ENCODE measurements at places on chromosomes 4 and X.

GRCh38 chrX:104987063-104987462, 233.4 kb downstream of the TEX13A start:
- no peak for DNase-seq

DNA sequence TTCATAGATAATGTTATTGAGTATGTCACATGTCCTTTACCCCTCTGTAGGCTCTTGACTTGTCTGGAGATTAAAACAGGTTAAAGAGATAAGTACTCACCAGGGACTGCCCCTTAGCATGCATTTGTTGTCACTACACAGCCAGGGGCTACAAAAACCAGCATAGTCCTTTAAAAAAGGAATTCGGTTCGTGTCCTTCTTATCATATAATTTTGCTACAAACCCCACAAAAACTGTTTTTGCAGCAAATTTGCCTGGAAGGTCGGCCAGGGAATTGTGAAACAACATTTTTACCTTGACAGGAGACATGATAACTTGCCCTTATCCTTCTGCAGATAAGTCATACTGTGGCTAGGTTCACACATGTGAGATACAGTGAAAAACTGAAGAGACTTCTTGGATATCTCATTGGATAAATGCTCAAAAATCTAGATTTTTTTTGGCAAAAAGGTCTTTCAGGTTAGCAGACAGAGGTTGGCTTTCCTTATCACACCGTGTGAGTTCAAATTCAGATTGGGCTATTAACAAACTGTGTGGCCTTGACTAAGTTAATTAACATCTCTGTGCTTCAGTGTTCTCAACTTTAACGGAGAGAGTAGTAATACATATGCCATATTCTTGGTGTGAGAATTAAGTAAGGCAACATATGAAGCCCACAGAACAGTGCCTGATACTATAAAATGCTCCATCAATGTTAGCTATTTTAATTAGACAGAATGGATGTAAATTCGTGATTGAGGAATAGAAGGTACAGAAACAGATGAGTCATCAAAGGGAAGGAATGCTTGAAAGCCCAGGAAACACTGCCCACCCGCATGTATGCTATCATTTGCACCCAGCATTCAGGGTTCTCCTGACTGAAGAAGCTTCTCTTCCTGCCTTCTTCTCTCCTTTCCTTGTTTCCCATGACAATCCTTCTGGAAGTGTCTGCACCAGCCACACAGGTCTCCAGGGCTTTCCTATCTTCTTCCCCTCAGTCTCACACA, 30.0 kb downstream of the FAM9C start:
- DNase-seq = no peak

DNA sequence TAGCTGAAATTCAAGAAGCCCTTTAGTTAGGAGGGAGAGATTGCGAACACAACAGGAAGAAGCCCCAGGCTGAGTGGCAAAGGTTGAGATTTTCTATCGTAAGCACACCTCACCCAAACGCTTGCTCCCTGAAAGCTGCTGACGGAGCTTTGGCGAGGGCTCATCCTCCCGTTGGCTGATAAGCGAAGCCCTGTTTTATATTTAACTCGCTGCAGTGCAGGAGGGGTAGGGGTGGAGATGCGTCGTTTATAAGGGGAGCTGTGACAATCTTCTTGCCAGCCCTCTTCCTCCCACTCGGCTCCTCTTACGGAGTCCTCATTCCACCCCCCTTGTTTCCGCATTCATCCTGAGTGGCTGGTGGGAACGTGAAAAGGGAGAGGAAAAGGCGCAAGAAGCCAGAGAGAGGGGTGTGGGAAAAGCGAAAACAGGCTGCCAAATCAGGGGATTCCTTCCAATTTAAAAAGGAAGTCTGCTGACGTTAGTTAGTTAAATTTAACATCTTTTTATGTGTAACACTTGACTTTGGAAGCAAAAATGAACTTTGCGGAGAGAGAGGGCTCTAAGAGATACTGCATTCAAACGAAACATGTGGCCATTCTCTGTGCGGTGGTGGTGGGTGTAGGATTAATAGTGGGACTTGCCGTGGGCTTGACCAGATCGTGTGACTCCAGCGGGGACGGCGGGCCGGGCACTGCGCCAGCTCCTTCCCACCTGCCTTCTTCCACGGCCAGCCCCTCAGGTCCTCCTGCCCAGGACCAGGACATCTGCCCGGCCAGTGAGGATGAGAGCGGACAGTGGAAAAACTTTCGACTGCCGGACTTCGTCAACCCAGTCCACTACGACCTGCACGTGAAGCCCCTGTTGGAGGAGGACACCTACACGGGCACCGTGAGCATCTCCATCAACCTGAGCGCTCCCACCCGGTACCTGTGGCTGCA, at the start of gene ENPEP:
Gene ENPEP (plus strand): TSS at position 275 of the 938 bp plus-strand sequence. CDS start 260 bp downstream, at position 535.
- DNase-seq = no peak

GRCh38 chr4:110124711-110125110, 73.7 kb downstream of the ELOVL6 start:
- no peak for DNase-seq

DNA sequence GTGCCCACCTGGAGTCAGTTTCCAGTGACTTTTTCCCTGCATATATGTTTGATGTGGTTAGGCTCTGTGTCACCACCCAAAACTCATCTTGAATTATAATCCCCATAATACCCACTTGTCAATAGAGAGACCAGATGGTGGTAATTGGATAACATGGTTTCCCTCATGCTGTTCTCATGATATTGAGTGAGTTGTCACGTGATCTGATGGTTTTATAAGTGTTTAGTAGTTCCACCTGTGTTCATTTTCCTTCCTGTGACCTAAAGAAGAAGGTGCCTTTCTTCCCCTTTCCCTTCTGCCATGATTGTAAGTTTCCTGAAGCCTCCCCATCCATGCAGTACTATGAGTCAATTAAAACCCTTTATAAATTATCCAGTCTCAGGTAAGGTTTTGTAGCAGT, 740.9 kb downstream of the ARAP2 start:
- no peak for DNase-seq

DNA sequence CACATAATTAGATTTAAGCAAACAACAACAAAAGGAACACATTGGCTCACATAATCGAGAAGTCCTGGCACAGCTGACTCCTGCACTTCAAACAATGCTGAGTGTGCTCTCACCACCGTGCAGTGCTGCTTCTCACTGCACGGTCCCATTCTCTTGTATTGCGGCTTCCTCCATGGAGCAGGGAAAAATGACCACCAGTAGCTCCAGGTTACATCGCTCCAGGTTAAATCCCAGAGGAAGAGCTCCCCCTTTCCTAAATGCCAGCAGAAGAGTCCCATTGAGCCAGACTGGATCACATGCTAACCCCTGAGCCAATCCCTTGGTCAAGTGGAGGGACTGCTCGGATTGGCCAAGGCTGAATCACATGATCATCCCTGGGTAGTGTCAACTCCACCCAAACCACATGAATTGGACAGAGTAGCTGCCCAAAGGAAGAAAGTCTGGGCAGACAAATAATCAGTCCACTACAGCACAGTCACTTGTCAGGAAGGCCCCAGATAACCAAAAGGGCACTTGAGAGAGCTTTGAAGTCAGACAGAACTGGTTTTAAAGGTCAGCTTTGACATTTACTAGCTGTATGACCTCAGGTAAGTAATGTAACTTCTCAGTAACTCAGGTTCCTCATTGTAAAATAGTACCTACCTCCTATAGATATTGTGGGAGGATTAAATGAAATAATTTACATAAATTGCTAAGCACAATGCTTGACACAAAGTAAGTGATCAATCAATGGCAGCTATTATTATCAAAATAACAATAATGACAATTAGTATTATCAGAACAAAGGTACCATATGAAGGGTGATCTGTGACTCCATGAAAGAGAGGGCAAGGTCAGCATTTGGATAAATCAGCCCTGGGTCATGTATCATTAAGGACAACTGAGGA, 14.3 kb downstream of the TEC start:
- no peak for DNase-seq
